CD4-positive, alpha-beta T cell treated with Interferon gamma for 1 hour (primary cell): ENCODE measurements at places on chromosomes 5 and 9.

- DNase-seq: no peak
These were observed 1300.1 kb upstream of the ACO1 start for GRCh38 chr9:31084350-31084749.

DNA sequence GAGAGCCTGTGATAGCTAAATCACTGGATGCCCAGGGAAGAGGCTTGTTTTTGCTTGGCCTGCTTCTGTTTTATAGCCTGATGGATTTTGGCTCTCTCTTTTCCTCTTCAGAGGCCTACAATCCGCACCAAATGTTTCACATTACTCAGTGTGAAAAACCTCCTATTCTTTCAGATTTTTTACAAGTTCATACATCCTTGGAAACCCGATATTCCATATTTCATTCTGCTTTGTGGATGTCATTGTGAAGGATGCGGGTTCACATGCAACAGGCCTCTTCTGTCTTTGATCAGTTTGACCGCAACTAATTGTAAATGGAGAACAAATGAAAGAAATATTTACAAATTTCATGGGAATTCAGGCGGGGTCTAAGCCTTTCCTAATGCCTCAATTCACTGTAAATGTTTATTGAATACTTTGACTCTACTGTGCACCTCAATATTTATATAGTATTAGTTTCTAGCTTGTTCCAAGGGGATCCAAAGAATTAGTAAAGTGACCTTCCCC lies 269.9 kb downstream of the DMRT2 start:
- DNase-seq: no peak

- DNase-seq: no peak
These were observed 285.2 kb upstream of the SEMA6A start for GRCh38 chr5:116859666-116860320.

DNA sequence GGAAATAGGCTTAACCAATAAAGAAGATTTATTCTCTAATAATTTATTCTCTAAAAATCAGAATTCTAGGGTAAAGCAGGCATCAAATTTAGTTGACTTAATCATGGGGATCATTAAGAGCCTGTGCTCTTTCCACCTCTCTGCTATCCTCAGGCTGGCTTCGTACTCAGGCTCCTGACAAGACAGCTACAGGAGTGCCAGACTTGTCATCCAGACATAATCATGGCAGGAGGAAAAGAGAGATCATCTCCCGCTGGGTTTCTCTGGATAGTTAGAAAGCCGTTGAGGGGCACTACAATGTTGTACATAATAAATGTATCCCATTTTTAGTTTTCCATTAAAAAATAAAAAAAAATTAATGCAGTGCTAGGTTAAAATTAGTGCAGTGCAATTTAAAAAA lies 171.9 kb downstream of the SEC61B start:
- DNase-seq: no peak

DNA sequence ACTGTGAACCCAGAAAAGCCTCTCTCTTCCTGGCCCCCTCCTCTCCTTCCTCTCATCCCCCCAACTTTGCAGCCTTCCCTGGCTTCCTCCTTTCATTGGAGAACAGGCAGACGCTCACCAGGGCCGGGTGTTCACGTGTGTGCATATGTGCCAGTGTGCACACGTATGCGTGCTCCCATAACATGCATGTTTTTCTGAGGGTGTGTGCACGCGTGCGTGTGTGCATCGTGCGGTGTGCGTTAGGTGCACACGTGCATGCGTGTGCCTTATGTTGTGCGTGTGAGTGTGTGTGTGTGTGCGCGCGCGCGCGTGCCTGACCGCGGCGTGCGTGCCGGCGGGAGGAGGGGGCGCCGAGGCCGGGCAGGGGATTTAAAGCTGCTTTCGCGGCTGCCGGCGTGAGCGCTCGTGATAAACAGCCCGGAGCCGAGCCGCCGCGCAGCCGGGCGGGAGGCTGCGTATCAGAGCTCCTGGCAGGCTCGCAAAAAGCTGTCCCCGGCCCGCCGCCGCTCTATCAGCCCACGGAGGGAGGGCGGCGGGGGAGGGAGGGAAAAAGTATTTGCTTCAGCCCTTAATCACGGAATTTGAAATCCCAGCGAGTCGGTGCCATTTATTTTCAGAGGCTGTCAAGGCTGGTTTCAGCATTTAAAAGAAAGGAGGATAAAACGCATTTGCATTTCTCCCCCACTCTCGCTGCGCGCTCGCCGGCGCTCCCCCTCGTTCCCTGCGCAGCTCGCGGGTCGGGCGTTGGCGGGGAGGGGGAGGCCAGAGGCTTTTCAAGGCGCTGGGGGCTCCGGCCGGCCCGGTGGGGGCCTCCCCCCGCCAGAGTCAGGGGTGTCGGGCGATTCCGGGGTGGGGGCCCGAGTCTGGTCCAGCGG lies 183.9 kb downstream of the C9orf50 start:
- DNase-seq: no peak

GRCh38 chr5:180668835-180669596 lies 19.6 kb upstream of the FLT4 start:
- no peak for DNase-seq

DNA sequence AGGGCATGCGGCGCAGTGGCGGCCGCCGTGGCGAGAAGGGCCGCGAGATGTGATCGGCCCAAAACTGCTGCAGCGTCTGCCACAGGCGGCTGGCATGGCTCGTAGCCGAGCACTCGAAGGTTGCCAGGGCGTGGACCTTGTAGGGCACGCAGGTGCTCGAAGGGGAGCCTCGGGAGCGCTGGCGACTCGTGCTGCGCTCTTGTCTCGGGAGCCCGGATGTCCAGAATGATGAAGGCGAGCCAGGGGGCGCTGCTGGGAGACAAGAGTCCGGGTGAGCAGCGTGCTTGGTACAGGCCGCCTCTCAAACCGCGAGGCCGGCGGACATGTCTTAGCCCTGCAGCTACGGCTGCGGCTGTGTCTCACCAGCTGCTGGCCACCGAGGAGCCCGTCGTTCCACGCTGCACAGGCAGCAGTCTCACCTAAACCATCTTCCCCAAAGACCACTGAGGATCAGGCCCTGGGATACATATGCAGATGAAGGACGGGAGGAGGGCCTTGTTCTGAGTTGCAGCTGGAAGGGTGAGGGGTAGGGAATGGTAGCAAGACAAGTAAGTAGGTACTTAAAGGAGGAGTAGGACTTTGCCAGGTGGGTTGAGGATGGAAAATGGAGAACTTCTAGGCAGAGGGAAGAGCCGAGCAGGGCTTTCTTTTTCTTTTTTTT lies 1.7 kb downstream of the CBY3 start:
- peak; percentile 74 for DNase-seq

GRCh38 chr5:160605266-160605665 lies 183.6 kb downstream of the PTTG1 start:
- DNase-seq: no peak

- no peak for DNase-seq
These were observed 352.1 kb downstream of the GADD45G start for GRCh38 chr9:89956907-89957306.

GRCh38 chr5:74199005-74199404 lies 441.5 kb downstream of the ENC1 start:
- DNase-seq: no peak

DNA sequence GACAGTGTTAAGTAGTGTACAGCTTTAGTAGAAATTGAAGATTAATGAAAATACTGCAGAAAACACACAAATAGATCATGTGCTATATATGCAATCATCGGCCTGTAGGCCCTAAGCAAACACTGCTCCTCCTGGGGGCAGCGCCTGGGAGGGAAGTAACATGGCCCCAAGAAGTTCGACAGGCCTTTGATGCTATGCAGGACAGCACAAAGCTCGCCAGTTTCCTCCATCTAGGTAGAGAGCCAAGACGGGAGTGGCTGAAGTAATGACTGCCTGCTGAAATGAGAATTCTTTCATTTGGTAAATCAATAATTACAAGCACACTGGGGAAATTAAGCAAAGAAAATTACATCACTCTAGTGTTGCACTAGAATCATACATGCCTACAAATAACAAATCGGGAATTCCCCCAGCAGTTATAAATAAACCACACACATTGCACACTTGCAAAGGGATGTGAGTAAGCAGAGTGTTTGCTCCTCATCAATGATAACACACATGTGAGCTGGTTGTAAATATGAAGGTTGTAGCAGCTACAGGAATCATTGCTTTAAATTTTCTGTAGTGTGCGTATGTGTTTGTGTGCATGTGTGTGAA lies 219.9 kb upstream of the NFIL3 start:
- no peak for DNase-seq

DNA sequence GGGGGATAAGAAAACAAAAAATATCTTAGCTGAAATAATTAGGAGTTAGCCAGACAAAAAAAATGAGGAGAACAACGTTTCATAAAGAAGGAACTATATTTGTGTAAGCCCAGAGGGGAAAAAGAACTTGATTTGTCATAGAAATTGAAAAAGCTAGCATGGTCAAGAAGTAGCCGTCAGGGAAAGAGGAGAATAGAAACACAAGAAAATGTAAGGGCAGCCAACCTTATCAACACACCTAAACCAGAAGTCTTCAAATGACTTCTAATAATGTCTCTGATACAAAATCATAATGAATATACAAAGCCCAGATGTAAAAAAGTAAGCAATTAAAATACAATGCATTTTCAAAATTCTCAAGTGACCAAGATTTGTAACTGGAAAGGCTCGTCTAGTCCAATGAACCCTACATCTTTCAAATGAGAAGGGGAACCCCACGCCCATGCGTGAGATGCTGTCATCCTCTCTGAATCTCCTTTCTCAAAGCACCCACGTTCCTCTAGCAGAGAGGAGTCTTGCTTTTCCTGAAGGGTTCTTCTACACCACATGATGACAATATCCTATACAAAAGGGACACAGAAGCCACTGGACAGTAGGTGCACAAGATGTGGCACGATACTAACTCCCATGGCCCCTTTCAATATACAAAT lies 103.7 kb downstream of the ARL15 start:
- no peak for DNase-seq

- no peak for DNase-seq
These were observed 151.4 kb downstream of the LPAR1 start for GRCh38 chr9:110886832-110887231.

GRCh38 chr9:35521708-35522107 lies 31.8 kb downstream of the RUSC2 start:
- no peak for DNase-seq

DNA sequence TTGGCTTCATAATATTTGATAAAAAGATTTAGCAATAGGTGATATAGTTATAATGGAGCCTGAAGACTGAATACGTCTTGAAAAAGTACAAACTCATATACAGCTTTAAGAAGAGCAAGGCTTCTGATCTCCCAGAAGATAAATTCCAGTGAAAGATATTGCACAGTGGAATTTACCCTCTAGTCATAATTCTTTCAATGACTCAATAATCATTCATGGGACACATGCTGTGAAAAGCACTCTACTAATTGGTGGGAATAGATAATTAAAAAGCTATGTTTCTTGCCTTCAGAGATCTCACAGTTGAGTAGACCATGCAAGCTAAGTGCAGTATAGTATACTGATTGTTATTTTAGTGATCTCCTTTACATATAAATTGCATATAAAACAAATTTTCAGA lies 538.6 kb upstream of the CYLC2 start:
- DNase-seq: no peak

DNA sequence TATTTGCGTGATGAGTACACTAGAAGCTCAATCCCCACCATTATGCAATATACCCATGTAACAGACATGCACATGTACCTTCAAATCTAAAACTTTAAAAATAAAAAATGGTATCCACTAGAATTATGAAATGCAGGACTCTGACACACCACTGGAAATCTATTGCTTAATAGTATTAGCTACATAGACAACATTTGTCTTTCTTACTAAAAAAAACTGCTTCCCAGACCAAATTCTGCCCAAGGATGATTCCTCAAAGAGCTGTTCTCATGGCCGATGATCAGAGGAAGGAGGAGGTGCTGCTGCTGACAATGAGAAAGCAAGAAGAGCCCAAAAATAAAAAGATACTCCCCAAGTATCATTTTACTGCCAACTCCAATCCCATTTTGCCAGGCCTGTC lies 67.2 kb downstream of the TTC39B start:
- no peak for DNase-seq

DNA sequence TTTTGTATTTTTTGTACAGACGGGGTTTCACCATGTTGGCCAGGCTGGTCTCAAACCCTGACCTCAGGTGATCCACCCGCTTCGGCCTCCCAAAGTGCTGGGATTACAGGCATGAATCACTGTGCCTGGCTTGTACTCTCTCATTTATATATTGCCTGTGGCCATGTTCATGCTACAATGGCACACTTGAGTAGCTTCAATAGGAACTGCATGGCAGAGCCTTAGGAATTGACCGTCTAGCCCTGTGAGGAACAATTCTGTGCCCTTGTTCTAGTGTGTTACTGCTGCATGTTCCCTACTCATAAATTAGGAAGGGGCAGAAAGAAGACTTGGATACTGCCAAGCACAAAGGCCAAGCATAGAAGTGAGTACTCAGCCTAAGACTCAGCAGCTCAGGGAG lies 104.2 kb downstream of the LIFR start:
- no peak for DNase-seq

- DNase-seq: no peak
These were observed 44.7 kb downstream of the LRSAM1 start for GRCh38 chr9:127495884-127496555.
